ENCODE measurements at places on chromosomes 3 and 15.

GRCh38 chr15:83973816-83974215 is 261.8 kb upstream of the GOLGA6L4 start:
- no peak for DNase-seq

- DNase-seq, result no peak
These were observed 20.1 kb downstream of the KBTBD8 start for GRCh38 chr3:67018105-67018788.

DNA sequence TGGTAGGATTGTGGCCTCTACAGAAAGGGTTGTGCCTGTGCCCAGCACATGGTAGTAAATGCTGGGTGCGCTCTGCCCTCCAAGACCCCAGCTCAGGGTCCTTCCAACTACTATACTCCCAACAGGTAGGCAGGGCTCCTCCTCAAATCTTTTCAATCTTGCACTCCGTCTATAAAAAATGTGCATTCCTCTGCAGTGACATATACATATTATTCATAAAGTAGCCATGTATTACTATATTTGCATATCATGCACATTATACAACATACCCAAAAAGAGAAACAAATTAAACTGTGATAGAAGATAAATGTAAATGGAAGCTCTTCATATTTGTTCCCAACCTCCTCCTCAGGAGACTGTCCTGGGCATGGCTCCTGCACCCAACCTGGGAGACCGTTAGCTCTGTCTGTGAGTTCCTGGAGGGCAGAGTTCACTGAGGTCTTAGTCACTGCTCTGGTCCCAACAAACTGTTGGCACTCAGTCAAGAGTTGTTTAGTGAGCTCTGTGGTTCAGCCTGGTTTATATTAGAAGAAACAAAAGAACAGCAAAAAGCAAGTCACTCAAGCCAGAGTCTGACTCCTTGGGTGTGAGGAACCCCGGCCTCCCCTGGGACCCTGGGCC is 47.7 kb upstream of the GRIP2 start:
- no peak for DNase-seq

GRCh38 chr3:181105646-181106045 is 116.1 kb upstream of the DNAJC19 start:
- DNase-seq, result no peak

DNA sequence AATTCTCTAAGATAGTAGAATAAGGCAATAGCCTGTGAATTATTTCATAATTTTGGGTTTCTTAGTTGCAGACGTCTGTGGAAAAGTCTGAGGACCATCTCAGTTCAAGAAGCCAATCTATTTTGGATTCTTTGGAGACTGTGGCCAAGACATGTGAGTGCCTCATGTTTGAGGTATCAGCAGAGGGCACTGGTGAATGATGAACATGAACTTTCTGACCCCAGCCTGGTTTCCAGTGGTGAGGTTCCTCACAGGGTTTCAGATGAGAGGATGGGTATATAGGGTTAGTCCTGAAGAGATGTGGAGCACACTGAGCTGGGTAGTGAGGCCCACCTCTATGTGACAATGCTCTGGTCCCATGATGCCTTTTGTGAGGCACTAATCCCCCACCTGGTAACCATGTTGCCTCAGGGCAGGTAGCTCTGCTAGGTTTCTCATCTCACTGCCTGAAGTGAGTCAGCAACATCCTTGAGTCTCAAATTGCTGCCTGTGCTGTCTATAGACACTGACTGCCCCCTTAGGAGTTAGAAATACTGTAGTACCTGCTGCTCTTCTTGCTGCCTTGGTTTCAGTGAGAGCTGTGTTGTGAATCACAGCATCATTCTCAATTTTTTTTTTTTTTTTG is 32.3 kb downstream of the C3orf62 start:
- no peak for DNase-seq

DNA sequence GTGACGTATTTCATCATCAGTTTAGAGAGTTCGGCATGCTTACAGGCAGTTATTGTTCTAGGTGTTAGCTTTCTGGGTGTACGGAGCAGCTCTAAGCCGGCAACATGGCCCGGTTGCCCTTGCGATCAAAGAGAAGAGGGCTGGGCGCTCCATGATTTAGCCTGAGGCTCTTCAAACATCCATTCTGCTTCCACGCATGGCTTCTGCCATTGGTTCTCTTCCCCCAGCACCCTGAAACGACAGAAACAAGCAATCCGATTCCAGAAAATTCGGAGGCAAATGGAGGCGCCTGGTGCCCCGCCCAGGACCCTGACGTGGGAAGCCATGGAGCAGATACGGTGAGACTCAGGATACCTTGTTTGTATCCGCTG is 574 bp downstream of the NGRN start:
- no peak for DNase-seq

- no peak for DNase-seq
These were observed 401 bp downstream of the ZSCAN29 start for GRCh38 chr15:43370310-43370974.

DNA sequence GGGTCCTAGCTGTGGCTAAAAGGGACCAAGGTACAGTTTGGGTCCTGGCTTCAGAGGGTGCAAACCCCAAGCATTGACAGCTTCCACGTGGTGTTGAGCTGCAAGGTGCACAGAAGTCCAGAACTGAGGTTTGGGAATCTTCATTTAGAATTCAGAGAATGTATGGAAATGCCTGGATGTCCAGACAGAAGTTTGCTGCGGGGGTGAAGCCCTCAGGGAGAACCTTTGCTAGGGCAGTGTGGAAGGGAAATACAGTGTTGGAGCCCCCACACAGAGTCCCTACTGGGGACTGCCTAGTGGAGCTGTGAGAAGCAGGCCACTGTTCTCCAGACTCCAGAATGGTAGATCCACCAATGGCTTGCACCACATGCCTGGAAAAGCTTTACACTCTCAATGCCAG is 17.9 kb downstream of the RNF13 start:
- no peak for DNase-seq
